ENCODE measurements at places on chromosomes 3 and 15.

DNA sequence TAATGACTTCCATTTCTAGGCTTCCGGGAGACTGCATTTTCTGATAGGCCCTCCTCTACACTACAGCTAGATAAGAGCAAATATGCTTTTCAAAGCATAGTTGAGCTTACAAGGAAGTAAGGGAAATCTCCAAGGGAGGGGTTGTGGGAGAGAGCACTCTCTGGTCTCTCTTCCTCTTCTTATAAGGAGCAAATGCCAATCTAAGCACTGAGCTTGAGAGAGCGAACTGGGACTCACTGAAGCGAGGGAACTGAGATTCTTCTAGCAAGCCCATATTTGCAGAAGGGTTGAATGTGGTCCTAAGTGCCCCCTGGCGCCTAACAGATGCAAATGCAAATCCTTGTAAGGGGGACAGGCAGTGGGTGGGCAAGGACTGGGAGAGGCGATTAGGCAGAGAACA, 164.8 kb downstream of the ERC2 start:
- DNase-seq, result peak; percentile 20

DNA sequence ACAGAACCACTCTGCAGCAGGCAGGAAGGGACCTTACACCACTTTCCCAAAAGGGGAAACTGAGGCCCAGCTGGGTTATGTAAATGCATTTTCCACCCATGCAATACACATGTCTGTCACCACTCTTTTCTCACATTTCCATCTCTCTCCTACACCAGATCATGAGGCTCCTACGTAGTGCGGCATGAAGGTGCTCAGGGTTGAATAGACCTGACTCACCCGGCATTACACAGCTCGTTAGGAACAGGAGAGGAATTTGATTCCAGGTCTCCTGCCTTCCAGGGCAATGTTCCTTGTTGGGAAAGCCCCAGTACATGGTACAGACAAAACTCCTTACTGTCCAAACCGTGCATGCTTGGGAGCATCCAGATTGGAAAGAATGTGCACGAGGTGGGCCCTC, 61.9 kb upstream of the DCLK3 start:
- DNase-seq, result no peak

DNA sequence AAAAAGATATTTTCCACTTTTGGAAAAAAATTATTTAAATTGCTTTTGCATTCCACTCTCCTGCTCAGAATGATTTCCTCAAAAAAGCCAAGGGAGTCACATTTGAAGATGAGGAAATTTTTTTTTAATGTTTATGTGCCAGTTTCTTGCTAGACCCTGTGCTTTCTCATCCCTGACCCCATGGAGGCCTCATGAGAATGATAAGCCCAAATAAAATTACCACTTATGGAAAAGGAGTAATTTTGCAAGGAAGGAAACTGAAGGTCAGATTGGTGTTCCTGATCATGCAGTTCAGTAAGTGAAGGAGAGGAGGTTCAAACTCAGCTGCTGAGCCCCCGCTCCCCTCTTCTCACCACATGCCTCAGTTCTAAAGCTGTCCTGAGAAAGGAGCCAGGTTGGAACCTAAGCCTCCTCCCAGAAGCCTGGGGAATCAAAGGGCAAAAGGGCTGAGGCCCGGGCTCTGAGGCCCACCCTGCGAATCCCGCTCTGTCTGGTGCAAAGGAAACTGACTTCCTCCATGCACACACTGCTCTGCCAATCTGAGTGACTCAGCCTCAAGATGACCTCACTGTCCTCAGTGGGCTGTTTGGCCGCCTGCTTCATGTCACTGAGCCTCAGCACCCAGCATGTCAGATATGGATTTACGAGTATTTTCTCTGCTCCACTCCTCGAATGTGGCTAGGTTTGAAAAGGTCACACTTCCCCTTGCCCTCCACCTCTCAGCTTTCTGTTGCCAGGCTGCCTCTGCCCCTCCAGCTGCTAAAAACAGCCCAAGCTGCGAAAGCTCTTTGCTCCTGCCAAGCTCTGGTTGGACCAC, 56.9 kb upstream of the FLNB start:
- DNase-seq, result no peak

- no peak for DNase-seq
Measured at GRCh38 chr3:127212231-127212630, 19.3 kb downstream of the PRR23E start.

- no peak for DNase-seq
Measured at GRCh38 chr15:50064673-50065072, 54.4 kb downstream of the ATP8B4 start.

DNA sequence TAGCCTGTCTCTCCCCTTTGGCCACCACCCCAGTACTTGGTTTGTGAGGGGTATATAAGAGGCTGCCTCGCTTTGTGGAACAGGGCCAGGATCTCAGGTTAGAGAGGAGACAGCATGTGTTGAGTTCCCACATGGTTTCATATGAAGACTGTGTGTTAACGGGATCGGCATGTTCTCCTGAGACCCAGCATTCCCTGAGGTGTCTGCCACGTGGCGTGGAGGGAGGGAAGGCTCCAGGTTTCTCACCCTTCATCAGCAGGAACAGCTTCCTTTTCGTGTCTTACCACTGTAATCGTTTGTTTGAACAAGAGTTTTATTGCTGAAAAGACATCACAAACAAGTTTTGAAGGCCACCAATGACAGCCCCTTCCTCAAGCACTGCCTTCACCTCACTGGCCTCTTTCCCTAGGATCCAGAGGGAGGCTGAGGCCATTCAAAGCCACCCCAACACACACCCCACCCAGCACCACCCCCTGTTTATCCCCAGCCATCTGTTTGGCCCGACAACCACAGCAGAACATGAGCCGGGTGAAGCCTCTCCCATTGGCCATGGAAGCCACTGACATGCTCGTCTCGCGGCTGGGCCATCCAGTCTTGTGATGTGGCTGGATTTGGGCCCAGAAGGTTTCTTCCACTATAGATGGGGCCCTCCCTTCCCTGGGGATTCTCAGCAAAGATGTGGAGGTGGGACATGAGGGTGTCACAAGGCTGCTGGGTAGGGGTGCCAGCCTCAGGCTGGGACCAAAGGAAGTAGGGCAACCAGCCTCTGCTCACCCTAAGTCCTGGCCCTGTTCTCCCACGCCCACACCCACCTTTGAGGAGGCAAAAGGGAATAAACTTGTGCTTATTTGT, 10.0 kb downstream of the BHLHE40 start:
- DNase-seq, result no peak

DNA sequence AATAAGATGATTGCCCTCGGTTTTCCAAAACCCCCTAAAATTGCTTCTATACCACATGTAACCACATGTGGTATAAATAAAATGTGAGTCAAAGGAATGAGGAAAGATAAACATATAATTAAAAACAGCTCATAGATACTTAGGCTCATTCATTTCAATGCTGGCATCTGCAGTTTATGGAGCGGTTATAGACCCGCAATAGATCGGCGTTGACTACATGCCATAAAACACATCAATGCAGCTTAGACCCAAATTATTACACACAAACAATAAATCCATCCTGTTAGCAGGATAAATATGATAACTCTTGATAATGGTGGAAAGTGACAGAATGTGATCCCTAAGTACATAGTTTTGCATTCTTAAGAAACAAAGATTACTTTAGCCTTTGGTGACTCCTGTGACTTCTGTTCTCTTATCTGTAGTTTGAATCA, 143.7 kb downstream of the NR2F2 start:
- DNase-seq, result no peak

All from HS-27A (cell line).